NCI-H2081 treated with DMSO at 0.1 percent for 48 hours (cell line): ENCODE measurements at places on chromosomes 5 and 9.

DNA sequence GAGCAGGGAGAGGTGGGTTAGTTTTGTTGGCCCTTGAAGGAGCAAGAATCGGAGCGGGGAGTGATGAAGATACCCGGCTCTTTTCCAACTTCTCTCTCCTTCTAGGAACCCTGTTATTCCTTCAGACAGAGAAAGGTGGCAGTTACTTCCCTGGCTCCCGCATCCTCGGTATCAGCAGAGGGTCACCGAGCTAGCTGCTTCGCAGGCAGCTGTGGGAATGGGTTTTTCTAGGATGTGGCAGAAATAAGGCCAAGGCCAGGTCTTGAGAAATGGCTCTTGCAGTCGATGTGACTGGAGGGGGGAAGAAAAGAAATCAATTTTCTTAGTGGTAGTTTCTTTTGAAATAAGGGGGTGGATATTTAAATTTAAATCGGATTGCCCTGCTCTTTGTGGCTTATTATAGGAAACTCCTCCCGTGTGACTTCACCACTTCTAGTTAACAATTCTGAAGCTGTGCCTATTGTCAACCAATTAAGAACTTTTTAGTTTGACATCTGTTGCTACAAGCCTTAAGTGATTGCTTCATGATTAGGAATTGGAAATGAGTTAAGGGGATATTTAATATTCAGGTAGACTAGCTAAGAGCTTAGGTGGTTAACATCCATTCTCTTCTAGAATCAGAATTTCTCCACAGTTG is 1.4 kb downstream of the SAP30L start:
- DNase-seq: no peak

DNA sequence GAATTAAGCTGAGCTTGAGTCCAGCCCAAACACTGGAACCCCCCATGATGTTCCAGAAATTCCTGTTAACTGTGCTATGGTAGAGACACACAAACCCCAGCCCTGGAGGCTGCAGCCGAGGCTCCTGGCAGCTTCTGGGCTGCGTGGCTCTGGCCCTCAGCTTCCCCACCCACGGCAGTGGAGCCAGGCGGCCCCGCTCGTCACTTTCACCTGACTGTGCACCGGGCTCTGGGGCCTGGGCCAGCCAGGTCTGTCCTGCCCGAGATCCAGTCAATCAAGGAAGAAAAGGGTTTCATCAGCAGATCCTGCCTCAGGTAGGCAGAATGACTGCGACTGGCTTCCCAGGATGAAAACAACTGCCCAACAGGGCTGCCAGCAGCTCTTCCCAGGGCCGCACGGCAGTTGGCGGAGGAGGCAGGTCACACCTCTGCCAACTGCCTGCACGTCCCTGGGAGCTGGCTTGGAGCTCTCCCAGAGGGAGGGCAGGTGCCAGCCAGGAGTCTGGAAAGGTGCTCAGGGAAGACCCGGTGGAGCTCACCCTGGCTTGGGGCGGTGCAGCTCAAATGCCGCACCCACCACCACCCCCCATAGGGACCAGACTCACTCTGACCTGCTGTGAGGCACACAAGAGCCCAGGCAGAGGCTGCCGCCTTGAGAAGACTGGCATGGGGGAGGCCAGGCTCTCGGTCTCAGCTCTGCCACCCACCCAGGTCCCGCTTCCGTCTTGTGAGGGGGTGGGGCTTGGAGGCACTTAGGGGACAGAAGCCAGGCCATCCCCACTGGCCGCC is 20.7 kb downstream of the BRD3 start:
- no peak for DNase-seq

GRCh38 chr5:77642738-77643653 is 4.5 kb upstream of the OTP start:
- no peak for DNase-seq

- DNase-seq: no peak
These were observed 224.7 kb upstream of the DAP start for GRCh38 chr5:10985721-10986110.

- no peak for DNase-seq
These were observed 156.7 kb downstream of the EBF1 start for GRCh38 chr5:158943057-158943456.

- no peak for DNase-seq
These were observed 3.0 kb upstream of the DPYSL3 start for GRCh38 chr5:147512659-147513379.

DNA sequence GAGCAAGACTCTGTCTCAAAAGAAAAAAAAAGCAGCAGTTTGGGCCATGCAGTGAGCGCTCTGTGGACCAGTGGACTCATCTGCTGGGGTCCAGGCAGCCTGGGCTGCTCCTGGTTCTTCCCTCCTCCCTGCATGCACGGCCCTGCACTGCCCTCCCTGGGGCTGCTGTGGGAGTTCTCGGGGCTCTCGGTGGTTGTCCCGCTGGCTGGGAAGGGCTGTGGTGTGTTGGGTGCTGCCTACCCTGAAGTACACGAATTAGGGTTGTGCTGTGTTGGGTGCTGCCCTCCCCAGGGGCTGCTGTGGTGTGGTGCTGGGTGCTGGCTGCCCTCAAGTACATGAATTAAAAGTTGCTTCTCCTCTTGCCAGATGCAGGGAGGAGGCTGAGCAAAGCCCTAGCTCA is 18.3 kb upstream of the CLPTM1L start:
- DNase-seq: no peak

- DNase-seq: no peak
These were observed 31.8 kb downstream of the EGFLAM start for GRCh38 chr5:38290028-38290653.

DNA sequence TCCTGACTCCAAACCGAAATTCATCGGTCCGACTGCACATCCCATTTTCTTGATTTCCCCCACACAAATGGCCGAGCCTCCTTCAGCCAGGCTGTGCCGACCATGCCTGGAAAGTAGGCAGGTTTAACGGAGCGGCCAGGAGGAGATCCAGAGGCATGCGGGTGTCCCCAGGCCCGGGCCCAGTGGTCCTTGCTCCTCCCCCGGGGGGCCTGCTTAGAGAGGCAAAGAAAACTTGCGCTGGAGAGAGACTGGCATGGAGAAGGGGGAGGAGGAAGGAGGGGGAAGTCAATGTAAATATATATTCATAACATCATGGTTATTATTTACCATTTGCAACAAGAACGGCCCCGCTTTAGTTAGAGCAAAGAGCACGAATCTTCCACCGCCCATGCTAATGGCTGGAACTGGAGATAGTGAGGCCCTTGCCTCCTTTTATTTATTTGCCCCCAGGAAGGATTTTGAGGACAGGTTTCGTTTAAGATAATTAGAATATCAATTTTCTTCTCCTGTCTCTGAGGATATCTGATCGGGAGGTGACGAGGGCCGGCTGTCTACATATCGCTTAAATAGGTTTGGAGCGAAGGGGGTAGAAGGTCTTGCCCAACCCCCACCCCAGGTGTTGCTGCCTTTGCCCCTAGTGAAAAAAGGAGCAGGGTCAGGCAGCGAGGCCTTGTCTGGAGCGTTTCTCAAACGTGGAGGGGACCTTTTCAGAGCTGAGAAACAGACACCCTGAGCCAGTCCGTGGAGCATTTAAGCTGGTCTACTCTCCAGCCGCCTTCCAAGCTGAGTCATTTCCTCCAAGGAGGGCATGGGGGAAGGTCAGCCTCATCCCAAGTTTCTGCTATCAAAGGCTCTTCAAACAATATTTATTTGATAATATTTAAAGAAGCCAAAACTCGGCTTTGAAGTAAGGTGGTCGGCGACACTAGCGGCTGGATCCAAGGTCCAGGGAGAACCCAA is 2.5 kb downstream of the BARHL1 start:
- no peak for DNase-seq

DNA sequence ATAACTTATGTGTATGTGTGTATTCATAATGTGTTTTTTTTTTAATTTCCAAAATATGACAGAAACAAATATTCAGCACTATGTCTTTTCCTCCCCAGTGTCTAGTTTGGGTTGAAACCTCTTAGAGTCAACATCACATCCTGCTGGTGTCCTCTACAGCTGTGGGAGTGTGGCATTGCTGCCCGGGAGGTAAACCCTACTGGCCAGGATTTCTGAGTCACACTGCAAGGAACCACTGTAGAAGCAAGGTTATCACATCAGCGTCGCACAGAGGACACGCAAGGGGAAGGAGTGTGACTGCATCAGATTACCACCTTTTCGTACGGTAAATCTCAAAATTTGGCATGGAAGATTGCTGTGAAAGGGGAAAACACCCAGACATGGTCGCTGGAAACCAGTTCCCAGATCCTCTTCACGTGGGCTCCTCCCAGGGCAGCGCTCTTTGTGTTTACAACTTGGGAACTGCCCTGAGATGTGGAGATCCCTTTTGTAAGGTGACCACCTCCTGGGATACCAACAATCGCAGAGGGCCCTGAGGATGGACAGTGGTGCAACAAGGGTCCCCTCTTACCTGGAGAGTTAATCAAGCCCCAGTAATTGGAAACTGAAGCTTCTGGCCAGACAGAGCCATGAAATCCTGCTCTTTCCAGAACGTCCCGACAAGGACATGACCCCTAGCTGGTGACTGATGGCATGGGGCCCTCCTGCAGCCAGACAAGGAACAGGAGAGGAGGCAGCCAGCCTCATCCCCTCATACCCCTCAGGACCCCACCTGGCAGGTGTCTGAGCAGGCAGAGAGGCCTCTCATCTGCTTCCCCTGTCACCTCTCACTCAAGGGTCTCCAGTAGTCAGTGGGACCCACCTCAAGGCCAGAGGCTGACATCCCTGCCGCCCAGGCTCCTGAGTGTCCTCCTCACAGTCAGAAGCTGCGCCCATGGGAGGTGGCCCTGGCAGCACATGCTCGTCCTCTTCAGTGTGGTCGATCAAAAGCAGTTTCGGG is 194.7 kb downstream of the MED10 start:
- DNase-seq: no peak

GRCh38 chr5:175695161-175696126 is 37.6 kb downstream of the HRH2 start:
- DNase-seq: no peak

DNA sequence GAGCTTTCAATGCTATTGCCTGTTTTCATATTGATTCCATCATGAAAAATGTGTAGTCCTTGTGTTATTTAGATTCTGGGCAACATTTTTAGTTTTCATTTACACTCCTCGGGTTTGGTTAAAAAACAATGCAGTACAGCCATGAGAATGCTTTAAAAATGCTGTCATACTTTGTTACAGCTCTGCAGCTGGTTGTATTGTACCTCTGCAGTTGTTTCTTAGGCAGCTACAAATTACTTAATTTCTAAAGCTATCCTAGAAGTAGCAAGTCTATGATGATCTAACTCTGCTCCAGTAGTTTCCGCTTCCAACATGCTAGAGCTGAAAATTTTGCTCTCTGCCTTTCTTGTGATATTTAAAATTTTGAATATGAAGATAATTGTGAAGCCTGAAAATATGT is 20.2 kb downstream of the SNX18 start:
- no peak for DNase-seq

DNA sequence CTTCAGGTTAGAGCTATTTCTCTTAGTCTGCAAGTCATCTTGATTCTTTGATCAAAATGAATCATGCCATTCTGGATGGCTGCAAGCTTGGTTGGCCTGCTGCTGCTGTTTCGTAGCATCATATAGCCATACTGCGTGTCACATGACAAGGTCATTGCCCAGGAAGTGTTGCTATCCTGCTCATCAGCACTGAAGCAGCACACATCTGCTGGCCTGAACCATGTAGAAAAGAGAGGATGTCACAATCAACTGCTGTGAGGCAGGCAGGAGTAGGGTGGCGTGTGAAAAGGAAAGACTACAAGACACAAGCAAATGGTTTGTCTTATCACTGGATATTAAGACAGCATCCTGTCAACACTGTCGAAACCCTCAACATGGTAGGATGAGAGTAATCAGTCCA is 376.7 kb upstream of the RORB start:
- no peak for DNase-seq

DNA sequence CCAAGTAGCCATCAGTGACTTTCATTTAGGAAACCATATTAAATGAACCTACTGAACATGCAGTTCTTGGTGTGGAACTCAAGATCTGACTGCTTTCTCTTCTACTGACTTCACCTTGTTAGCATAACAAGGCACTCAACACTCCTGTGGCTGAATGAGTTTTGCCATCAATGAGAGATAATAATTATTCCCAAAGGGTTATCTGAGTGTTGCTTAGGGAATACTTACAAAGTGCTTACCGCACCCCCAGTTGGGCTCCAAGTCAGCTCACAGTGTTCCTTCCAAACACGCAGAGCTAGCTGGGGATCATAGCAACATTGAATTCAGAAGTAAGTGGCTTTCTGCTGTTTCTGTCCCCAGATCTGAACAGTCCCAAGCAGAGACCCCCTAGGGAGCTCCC is 182.9 kb downstream of the SREK1 start:
- DNase-seq: no peak

GRCh38 chr9:77128125-77128789 is 49.1 kb upstream of the VPS13A start:
- DNase-seq: no peak

GRCh38 chr5:149079883-149080282 is 17.0 kb upstream of the SH3TC2 start:
- DNase-seq: no peak

GRCh38 chr5:115770466-115770865 is 46.0 kb downstream of the CDO1 start:
- no peak for DNase-seq

DNA sequence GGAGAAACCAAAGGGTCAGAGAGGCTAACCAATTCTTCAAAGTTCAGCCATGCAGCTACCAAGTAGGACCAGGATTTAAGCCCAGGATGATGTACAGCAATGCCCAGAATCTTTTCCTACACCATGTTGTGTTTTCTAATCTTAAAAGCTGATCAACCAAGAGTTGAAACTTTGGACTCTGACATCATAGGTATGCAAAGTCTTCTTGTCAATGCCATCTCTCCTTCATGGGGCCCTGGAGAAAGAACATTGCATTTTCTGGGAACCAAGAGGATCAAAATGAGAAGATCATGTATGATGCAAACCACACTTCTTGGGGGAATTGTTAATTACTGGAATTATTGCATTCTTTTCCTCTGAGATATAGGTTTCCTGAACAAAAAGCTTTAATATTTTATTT is 54.4 kb upstream of the XPA start:
- no peak for DNase-seq

- no peak for DNase-seq
These were observed 1977.7 kb upstream of the CDH9 start for GRCh38 chr5:29016067-29016466.

DNA sequence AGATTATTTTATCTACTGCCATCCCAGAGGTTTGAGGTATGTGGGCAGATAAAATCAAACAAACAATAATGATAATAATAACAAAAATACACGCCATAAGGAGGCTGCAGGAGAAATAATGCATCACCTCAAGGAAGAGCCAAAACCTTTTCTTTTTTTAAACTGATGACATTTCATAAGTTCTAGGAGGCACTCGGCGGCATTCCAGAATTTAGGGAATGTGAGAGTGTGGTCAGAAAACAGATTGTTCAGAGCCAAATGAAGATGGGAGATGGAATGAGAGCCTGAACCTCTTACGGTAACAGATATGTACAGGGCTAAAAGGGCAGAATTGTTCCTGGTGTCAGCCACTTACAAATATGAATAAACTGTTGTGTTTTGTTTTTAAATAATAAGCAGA is 615.0 kb upstream of the CHD1 start:
- DNase-seq: no peak

GRCh38 chr5:155010881-155011280 is 2.7 kb upstream of the KIF4B start:
- no peak for DNase-seq

DNA sequence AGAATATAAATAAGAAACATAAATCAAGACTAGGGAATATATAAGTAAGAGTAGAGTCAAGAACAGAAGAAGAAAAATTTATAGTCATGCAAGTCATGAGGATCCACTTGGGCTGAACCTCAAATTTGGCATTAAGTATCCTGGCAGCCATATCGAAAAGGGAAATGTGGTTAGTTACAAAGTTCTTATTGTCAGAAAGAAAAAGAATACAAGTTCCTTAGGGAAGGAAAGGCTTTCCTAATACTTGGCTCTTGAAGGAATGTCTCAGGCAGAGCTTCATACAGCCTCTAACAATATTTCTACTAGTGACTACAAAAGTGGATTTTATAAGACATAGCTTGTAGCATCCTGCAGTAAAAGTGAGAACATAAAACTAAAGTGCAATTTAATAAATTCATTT is 45.4 kb downstream of the TMEM252 start:
- DNase-seq: no peak
